Osteocyte (in vitro differentiated cells): ENCODE measurements at places on chromosomes 4 and X. TPM values are rescaled to one million over a fixed set of nuclear protein-coding genes. Genes with fewer than 3 reads are reported as not detected.

The FAM53A gene
- 6.2 and 9.5 TPM in 2 replicates for total RNA-seq

The PPP1R2C gene
- not detected in 2 replicates for total RNA-seq

The HS6ST2 gene
- 6.2 and 7.6 TPM in 2 replicates for total RNA-seq

The USP26 gene
- total RNA-seq = not detected in 2 replicates

The GUCY1A1 gene
- total RNA-seq = 10.8 and 11.5 TPM in 2 replicates

The CD38 gene
- 0.08 TPM in 1 of 2 replicates, not detected in the other for total RNA-seq

The PPP4R3C gene
- total RNA-seq = not detected in 2 replicates

The AFM gene
- not detected in 2 replicates for total RNA-seq

The TCEAL9 gene
- 77.0 and 90.1 TPM in 2 replicates for total RNA-seq

The SAGE1 gene
- total RNA-seq = not detected in 2 replicates

The ADGRG4 gene
- total RNA-seq = 0.13 and 0.16 TPM in 2 replicates

The MYL5 gene
- total RNA-seq = 32.2 and 32.3 TPM in 2 replicates

GRCh38 chrX:46793386-46794143, 34.6 kb upstream of the SLC9A7 start:
- DNase-seq = no peak

GRCh38 chrX:1487401-1487800, 34.7 kb upstream of the ASMTL start:
- peak; percentile 62 for DNase-seq

DNA sequence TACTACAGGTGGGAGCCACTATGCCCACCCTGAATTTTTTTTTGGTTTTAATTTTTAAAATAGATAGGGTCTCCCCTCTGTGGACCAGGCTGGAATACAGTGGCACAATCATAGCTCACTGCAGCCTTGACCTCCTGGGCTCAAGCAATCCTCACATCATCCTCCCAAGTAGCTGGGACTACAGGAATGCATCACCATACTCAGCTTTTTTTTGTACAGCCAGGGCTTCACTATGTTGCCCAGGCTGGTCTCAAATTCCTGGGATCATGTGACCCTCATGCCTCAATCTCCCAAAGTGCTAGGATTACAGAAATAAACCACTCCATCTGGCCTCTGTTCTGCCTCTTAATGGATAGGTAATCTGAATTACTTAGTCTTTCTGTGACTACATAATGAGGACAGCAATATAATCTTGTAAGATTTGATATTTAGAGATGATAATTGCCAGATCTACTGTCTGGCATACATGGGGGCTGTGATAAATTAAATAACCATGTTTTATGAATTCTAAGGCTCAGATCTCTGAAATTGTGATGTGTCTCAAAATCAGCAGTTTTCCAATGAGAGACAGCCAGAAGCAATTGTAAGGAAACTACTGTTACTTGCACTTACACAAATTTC, 26.7 kb downstream of the PDS5A start:
- no peak for DNase-seq

DNA sequence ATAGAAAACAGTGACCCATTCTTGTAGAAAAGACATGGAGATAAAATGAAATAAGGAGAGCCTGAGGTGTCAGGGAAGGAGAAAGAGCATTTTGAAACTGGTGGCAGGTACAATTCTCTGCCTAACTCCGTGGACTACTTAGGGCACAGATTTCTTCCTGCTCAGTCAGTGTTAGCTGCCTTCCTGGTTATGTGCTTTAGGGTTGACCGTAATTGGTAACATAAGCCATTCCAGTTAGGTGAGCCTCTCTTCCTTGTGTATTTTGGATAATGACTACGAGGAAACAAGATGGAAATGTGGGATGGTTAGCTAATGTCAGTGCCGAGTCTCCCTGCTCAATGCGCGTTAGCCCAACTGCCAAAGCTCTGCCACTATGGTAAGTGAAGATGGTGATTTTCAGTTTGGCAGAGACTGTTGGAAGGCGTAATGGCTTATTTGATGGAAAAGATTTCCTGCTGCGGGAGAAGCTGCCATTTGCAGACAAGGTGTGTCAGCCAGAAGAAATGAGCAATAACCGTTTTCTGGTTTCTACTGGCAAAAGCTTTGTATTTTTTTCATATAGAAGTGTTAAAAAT, 174.1 kb downstream of the CBR4 start:
- DNase-seq = no peak

GRCh38 chr4:14254926-14255325, 627.4 kb upstream of the BOD1L1 start:
- DNase-seq = no peak

DNA sequence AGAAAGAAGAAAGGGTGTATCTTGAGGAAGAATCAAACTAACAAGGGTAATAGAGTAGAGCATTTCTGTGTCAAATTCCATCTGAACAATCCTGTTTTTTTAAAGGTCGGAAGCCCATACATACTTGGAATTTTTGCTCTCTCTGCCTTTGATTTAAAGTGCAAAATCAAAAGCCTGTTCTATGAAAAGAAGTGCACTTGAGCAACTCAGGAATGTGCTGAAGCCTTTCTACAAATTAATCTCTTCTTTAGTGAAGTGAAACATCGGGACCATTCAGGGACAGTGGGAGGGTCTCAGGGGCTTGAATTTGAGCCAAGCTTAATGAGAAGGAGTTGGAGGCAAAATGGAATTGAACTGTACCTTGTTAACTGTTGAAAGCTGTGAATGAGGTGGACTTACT, 1008.5 kb upstream of the LCORL start:
- no peak for DNase-seq

- no peak for DNase-seq
Measured at GRCh38 chr4:105558277-105558676, 5.9 kb downstream of the ARHGEF38 start.

- no peak for DNase-seq
Measured at GRCh38 chrX:153882086-153882498, 3.9 kb downstream of the L1CAM start.

DNA sequence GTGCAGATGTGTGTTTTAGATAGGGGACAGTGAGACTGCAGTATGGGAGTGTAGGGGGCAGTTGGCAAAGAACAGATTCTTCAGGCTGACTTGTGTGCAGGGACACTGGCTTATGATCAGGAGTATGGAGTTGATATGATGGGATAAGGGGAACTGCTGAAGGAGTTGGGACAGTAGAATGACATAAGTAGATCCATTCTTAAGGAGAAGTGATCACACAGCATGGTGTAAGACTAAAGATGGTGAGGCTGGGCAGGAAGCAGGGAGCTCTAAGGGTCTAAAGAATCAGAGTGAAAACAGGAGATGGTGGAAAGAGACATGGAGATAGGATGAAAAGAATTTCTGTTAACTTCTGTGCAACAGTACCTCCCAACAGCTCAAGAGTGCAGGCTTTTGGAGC, 70.7 kb downstream of the REELD1 start:
- DNase-seq = no peak

GRCh38 chr4:100369871-100370270, 148.0 kb downstream of the EMCN start:
- DNase-seq = no peak

DNA sequence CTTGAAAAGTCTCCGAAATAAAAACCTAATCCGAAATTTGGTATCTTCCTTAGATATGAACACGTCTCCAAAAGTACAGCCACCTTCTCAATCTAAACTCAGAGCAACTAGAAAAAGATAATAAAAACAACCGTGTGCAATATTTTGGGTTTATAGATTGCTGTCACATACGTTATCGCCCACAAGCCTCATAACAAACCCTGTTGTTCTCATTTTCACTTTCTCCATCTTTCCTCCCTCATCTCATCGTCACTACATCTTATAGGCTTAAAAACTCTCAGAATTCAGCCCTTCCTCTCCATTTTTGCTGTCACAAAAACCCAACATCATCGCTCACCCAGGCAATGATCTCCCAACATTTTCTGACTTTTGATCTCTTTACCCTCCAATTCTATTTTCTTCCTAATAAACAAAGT, 448 bp upstream of the SCFD2 start:
- no peak for DNase-seq

DNA sequence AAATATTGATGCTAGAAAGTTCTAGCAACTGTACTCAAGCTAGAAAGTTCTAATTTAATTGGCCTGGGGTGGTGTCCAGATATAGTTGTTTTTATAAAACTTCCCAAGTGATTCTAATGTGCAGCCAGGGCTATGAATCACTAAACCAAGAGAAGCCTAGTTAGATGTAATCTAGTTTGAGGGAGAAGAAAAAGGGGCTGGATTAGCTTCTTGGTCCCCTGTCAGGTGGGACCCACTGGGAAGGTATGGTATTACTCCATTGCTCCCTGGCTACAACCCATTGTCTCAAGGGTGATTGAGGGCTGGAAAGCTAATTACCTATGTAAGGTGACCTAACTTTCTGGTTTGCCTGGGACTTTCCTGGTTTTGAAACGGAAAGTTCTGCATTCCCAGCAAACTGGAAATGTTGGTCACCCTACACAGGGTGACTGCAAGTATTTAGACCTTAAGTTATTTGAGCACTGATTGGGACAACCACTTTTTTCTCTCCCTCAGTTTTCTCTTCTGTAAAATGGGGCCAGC, 23.9 kb upstream of the MSN start:
- no peak for DNase-seq

DNA sequence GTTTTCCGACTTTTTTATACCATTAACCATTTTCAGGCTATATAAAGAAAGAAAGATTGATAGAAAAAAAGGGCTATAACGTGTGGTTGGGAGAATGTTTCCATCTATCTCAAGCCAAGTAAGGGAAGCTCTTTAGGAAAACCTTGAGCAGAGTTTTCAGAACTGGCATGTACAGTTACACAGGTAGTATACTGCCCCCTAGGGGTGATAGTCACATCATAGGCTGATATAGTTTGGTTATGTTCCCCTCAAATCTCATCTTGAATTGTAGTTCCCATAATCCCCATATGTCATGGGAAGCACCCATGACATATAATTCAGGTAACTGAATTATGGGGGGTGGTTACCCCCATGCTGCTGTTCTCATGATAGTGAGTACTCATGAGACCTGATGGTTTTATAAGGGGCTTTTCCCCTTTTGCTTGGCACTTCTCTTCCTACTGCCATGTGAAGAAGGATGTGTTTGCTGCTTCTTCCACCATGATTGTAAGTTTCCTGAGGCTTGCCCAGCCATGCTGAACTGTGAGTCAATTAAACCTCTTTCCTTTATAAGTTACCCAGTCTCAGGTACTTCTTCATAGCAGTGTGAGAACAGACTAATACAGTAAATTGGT, 186.8 kb downstream of the TMA16 start:
- no peak for DNase-seq

- DNase-seq = no peak
Measured at GRCh38 chr4:112140536-112140935, 4.7 kb upstream of the FAM241A start.

- DNase-seq = no peak
Measured at GRCh38 chr4:169627307-169627706, 6.9 kb downstream of the CLCN3 start.

DNA sequence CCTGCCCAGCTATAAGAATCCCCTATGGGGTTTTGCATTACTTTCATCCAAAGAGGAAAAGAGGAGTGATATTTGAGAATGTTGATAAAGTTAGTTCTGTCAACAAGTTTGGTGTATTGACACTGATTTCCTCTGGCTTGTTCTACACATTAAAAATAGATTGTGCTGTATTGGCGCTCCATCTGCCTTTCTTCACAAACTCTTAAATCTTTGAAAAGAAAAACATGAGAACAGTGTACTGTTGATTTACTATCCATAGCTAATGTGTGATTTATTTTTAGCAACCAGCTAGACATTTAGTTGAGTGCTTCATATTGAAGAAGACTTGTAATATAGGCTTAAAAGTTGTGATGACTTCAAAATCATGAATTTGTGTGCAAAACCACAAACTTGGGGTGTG, 261.2 kb upstream of the ANKRD50 start:
- no peak for DNase-seq

- no peak for DNase-seq
Measured at GRCh38 chr4:79576429-79576753, 168.4 kb upstream of the GK2 start.

DNA sequence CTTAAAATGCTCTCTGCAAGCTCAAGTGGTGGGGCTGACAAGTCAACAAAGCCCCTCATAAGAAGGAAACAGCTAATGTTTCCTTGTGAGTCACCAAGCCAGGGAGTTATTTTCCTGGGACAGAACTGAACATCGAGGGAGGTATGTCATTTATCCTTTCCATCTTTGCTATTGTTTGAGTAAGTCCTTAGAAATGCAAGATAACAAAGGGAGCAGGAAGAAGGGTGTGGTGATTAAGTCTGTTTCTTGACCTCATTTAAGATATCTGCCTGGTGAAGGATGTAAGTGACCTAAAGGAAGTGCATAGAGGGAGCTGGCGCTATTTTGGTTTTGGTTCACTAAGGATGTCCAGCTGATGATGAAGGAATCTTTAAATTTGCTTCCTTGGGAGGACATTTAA, 39.9 kb downstream of the ATG4A start:
- no peak for DNase-seq

DNA sequence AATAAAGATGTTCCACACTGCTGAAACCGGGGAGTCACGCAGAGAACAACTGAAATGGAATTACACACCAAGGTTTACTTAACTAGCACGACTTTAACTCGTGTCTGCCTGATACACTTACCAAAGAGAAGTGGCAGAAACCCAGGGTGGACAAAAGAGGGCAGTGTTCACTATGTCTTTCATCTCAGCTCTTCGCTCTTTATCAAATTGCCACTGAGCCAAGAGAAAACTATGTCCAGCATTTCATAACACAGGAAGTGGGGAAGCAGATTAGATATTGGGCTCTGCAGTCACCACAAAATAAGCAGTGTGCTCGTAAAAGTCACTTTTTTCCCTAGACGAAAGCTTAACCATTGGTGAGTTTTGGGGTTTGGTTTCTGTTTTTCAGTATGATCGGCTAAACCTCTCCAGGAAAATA, 155.7 kb downstream of the CHIC2 start:
- no peak for DNase-seq

- no peak for DNase-seq
Measured at GRCh38 chr4:187183346-187183745, 459.7 kb upstream of the FAT1 start.

GRCh38 chr4:111136438-111136837, 513.6 kb upstream of the PITX2 start:
- no peak for DNase-seq

DNA sequence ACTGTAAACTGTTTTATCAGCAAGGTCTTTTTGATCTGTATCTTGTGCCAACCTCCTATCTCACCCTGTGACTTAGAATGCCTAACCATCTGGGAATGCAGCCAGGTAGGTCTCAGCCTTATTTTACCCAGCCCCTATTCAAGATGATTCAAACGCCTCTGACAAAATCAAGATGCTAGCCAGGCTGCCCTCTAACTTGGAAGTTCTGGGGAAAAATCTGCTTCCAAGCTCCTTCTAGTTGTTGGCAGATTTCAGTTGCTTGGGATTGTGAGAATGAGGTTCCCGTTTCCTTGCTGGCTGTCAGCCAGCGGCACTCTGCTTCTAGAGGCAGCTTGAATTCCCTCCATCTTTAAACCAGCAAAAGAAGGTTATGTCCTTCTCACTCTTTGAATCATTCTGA, 34.7 kb downstream of the LUZP4 start:
- no peak for DNase-seq

DNA sequence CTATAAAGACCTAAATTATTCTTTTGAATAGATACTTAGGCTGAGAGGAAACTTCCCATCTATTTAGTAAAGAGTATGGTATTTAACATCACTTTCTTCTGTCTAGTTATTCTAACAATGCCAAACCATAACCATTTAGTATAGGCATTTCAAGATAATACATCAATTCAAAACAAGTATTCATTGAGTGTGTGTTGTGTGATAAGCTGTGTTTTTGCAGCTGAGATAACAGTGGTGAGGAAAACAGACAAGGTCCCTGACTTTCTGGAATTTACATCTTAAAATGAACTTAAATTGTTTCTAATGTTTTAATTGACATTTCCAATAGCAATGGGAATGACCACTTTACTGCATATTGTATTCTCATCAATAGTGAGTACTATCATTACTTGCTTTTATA, 22.4 kb upstream of the TSPAN5 start:
- no peak for DNase-seq

- DNase-seq = no peak
Measured at GRCh38 chr4:147924604-147925412, 192.9 kb downstream of the ARHGAP10 start.
